ENCODE measurements at places on chromosomes 6 and 20. TPM values are rescaled to one million over a fixed set of nuclear protein-coding genes. Genes with fewer than 3 reads are reported as not detected.
A peak's percentile ranks its signal among the peaks of the same experiment; 100 is the strongest.

DNA sequence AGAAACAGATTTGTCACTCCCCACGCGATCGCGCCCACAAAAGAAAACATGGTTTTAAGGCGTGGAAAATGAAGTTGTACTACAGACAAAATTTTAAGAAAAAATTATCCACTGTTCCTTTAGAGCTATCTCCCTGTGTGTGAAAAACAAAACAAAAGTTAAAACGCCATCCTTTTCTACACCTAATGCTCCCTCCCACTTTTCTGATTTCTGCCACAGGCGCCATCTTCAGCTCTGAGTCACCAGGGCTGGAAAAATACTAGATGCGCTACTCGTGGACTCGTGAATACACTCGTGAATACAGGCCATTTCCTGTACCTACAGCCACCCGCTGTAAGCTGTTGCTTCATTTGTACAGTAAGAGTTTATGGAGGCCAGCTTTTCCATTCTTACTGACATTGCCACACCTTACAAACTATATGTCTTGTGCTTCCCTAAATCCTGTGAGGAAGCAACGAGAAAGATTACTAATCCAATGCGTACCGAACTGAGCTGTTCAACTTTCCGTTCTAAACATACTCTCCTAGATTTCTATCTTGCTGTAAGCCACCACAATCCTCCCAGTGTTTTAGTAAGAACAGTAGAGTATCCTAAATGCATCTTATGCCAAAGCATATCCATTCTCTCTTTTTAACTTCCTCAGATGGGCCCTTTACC is 773 bp upstream of the AHI1 start:
- peak; percentile 80 for DNase-seq

GRCh38 chr6:135921188-135921587 is 69.7 kb downstream of the PDE7B start:
- DNase-seq = no peak

DNA sequence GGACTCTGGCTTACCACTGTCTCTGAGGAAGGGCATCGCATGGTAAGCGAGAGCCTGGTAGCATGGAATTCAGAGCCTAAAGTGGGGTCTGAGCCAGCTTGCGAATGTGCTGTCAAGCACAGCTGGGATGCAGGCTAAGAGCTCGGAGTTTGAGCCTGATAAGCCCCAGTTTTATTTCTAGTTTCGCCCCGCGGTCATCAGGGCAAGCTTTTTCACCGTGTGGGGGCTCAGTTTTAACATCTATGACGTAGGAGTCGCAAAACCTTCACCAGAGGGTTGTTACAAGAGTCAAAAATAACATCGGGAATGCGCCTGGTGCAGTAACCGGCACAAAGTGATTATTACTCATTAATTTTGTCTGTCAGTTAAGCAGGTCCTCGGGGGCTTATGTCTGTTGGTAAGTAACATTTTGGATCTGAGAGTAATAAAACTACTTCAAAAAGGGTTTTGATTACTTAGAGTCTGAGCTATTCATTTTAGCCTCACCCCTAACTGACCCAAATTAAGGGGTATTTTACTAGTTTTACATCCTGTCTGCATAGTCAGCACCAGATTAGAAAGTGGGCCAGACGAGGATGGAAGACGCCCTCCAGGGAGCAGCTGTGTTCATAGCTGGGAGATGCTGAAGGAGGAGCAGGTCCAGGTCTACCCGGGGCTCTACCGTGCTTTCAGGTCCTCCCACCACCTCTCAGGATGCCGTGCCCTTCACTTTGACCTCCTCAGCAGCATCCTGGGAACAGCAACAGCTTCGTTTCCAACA is 29.7 kb downstream of the SLC22A23 start:
- DNase-seq = peak; percentile 68

DNA sequence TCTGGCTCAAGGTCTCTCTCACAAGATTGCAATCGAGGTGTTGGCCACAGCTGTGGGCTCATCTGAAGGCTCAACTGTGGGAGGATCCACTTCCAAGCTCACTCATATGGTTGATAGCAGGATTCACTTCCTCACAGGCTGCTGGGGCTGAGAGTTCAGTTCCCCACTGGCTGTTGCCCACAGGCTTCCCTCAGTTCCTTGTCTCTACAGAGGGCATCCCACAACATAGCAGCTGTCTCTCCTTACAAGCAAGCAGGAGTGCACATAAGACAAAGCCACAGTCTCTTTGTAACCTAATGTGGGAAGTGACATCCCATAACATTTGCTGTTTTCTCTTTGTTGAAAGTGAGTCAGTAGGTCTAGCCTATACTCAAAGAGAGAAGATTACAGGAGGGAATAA is 14.0 kb downstream of the SPATS1 start:
- no peak for DNase-seq

DNA sequence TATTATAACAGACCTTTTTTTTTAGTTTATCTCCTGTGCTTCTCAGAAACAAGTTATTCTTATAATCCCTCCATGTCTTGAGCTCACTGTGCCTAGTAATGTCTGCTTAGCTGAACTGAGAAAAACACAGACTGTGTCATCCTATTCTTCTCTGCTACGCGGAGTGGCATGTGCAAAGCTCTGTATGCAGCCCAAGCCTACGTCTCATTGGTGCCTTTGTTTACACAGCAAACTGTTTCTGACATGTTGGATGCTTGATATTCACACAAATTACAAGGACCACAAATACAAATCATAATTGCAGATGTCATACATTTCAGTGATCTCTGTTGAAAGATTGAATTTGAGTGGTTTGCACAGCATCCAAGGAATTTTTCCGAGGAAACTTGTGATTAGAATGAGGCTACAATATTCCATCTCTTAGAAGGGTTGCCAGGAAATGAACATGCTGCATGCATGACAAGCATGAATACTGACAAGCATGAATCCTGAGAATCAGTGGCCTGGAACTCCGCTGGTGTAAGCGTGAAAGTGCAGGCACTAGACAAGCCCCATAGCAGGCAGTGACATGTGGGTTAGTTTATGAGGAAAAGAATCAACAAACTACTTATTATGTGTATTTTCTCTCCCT is 128.4 kb upstream of the SGK1 start:
- no peak for DNase-seq

DNA sequence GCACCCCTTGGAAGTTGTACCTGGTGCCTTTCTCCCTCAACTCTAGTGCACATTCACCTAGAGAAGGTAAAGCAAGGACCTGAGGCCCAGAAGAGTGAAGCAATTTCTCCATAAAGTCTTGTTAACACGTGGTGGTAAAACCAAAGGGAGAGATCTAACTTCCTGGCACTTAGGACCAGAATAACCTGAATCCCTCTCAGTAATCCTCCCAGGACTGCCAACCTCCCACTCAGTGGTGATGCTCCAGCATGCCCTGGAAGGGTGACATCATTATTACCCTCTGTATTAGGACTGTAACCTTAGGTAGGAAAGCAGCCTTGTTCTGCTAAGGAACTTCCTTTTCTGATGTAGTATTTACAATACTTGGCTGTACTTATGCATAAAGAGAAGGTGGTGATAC is 330.6 kb upstream of the MARCKS start:
- no peak for DNase-seq

The PLCB4 gene
- 1.3 TPM for total RNA-seq

The COL11A2 gene
- total RNA-seq = 2.3 TPM

Measured in body of pancreas (tissue), 4 donors.